ENCODE measurements at places on chromosomes 7 and 10.

DNA sequence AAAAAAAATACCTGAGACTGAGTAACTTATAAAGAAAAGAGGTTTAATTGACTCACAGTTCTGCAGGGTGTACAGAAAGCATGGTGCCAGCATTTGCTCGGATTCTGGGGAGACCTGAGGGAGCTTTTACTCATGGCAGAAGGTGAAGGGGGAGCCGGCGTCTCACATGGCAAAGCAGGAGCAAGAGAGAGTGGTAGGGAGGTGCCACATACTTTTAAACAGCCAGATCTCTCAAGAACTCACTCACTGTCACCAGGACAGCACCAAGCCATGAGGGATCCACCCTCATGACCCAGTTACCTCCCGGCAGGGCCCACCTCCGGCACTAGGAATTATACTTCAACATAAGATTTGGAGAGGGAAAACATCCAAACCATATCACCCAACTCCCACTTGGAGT is 25.8 kb downstream of the MSRB2 start:
- no peak for DNase-seq

GRCh38 chr10:94439275-94439861 is 37.0 kb downstream of the TBC1D12 start:
- no peak for DNase-seq

GRCh38 chr10:17431871-17432311 is 22.5 kb downstream of the ST8SIA6 start:
- no peak for DNase-seq

DNA sequence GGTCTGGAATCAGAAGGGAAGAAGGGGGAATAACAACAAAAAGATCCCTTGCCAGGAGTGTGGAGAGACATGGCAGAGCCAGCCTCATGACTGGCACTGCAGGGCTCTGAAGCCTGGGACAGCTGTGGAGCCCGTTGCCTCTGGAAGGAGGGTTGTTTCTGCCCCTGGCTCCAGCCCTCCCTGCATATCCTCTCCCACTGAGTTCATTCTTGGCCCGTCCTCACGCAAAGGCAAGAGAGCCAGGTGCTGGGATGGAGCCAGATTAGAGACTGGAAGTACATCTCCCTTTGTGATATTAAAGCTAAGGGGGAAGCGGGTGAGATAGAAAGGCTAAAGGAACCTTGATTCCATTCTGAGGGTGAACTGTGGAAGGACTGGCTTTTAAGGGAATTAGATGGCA is 141.5 kb upstream of the NPVF start:
- no peak for DNase-seq

DNA sequence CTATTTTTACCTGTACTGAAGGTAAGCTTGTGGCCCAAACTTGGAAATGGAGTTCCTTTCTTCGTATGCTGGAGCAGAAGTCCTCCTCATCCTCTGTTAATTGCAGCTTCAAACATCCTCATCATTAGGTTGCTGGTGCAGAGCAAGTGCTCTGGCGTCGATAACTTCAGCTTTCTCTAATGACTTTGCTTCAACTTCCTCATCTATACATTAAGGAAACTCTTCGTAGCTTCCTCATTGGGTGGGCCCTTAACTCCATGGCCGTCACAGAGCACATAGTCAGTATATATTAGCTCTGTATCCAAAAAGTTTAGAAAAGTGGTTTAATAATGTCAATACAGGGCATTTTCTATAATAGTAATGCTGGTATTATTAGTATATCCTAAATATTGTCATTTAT is 447.7 kb downstream of the SUGCT start:
- DNase-seq: no peak

DNA sequence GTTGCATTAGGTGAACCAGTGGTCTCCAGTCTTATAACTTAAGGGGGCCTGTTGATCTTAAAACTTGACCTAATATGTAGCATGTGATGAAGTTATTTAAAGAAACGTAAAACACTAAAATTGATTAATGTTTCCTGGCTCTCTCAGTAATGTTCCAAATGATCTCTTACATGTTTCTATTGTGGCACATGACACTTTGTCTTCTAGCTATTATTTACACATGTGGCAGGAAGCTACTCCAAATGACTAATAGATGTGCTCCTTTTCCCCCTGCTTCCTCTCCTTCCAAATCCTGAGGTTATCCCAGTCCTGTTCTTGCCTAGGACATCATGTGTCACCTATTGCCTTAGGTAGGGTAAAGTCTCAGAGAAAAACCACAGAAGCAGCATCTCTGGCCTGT is 89.4 kb downstream of the FAS start:
- no peak for DNase-seq

DNA sequence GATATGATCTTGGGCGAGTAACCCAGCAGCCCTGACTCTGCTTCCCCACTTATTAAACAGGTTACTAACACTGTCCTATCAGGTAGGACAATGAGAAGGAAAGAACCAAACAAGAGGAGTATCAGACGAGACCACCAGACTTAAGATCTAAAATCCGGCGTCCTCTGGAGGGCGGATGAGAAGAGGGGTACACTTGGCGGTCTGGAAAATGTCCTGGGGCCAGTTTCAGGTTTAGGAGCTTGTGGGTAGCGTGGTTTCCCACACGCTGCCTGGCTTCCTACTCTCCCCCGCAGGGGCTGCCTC is 635 bp downstream of the ZNF32 start:
- no peak for DNase-seq

Measured in left lung (tissue), 14 donors.